ENCODE measurements at places on chromosomes 5 and 9.

- DNase-seq: no peak
Measured at GRCh38 chr9:127878001-127878651, 651 bp upstream of the AK1 start.

GRCh38 chr5:39767916-39768315, 343.1 kb upstream of the DAB2 start:
- DNase-seq: no peak

- DNase-seq: no peak
Measured at GRCh38 chr5:60851626-60852025, 7.6 kb upstream of the ELOVL7 start.

- DNase-seq: no peak
Measured at GRCh38 chr9:2140600-2141223, 125.6 kb downstream of the SMARCA2 start.

GRCh38 chr5:89309268-89309667, 426.3 kb upstream of the MEF2C start:
- no peak for DNase-seq

GRCh38 chr5:81579262-81579924, 171.5 kb downstream of the SSBP2 start:
- DNase-seq: no peak

- DNase-seq: no peak
Measured at GRCh38 chr5:68344447-68345111, 129.0 kb downstream of the PIK3R1 start.

GRCh38 chr9:116817762-116818161, 130.7 kb downstream of the TRIM32 start:
- no peak for DNase-seq

GRCh38 chr5:160378330-160378729, 7.9 kb upstream of the C1QTNF2 start:
- no peak for DNase-seq

GRCh38 chr9:122158202-122158601, 1.4 kb downstream of the NDUFA8 start:
- no peak for DNase-seq

DNA sequence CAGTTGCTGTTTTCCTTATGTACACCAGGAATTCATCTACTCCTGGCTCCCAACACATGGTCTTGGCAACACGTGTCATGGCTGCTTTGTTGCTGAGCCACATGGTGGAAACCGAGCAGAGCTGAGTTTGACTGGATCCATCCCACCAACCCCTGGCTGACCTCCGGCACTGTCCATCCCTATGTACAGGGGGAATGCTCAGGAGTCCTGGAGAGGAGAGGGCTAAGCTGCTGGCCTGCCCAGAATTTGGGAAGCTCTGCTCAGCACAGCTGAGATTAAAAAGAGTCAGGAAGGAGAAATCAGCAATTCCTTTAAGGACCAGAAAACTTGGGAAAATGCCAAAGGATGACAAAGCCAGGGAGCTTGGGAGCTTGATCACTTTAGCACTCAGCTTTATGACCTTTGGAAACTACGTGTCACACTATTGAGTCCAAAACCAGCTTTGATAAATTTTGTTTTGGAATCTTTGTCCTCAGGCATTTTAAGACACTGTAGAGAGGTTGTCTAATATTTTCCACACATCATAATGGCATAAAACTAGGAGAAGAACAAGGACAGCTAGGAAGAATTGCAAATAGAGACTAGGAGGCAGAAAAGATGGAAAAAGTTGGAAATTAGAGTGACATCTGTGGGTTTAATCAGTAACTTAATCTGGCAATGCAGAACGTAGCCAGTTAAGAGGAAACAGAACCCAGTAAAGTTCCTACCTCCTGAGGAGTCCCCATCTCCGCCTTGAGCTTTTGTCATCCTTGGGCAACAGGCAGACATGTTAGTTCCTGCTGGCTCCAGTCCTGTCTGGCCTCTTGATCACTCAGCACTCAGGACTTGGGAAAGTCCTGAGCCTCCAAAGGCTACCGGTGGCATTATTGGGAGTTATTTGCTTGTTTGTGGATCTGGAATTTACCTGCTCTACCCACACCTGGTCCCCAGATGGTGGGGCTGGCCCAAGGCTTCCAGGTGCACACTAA, 62.5 kb upstream of the PLPP1 start:
- DNase-seq: peak; percentile 81

GRCh38 chr9:1978941-1979340, 36.2 kb upstream of the SMARCA2 start:
- DNase-seq: no peak

- no peak for DNase-seq
Measured at GRCh38 chr5:137201876-137202275, 297.2 kb downstream of the SPOCK1 start.

DNA sequence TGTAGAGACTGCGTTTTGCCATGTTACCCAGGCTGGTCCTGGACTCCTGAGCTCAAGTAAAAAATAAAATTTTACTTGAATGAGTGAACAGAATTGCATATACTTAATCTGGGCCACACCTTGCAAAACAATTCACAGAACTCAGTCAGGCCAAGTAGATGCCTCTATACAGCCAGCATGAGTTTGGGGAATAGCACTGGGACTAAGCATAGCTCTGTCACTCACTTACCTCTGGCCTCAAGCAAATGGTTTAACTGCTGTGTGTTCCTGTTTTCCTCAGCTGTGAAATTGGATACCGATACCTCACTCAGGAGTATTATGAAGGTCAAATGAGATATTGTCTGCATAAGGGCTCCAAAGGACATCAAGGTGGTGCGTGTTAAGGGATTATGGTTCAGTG, 10.9 kb upstream of the FRMPD1 start:
- no peak for DNase-seq

DNA sequence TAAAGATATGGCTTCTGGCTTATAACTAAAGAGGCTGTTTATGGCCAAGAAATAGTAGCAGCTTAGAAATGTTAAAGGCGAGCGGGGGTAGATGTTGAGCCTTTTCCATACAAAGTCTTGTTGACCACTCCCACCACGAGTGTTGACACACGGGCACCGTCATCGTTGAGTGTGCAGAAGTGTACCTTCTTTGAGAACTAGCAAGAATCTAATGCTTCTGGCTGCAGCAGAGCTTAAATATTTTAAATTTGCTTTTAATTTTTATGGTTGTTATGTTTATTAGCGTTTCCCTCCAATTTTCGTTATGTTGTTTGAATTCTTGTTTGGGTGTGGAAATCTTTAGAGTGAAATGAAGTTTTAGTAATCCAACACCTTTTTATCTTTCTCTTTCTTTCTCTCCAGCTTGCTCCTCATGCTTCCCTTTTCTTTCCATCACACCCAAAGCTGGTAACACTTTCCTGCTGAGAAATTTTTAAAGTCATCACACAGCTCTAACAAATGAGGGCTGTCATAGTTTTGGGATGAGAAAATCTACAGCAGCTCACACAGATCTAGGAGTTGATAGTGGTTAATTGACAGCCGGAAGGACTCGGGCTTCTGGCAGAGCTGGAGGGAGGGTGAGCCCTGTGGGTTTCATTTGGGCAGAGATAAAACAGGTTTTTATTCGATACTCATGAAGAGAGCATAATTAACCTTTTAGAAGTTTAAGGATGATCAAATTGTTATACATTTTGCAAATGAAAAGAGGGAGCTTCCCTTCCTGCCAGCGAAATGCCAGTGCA, 120.1 kb upstream of the ZNF608 start:
- DNase-seq: no peak

DNA sequence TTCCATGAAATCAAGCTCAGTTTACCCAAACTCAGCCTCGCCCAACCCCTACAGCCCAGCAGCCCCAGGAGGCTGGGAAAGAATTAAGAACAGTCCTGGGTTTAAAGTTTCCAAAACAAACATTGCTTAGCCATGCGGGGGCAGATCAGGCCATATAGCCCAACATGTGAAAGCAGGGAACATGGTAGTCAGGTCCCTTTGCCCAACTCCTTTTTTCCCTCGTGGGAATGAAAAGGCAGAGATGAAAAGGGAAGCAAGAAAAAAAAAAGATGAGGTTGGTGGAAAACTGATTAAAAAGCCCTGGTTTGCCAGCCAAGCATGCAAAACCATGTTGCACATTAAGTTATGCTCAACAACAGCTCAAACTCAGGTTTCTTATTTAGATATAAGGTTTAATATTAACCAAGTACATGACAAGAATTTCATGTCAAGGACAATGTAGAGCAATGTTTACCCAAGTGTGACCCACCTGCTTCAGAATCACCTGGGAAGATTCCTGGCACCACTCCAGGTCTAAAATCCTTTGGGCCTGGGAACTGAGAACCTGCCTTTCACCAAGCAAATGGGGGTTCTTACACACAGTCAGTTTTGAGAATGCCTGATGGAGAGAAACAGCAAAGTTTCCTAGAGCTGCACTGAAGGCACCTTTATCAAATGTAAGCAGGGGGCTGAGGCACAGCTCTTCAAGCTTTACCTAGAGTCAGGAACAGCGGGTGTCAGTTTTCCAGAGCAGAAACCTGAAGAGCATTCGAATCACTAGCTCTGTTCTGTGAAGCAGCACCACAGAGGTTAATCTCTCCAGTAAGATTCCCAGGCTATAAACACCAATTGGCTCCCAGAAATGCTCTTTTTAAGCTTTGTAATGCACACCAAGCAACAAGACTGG, 1.7 kb downstream of the FREM1 start:
- DNase-seq: no peak

- no peak for DNase-seq
Measured at GRCh38 chr9:97714435-97714834, 17.3 kb upstream of the XPA start.

DNA sequence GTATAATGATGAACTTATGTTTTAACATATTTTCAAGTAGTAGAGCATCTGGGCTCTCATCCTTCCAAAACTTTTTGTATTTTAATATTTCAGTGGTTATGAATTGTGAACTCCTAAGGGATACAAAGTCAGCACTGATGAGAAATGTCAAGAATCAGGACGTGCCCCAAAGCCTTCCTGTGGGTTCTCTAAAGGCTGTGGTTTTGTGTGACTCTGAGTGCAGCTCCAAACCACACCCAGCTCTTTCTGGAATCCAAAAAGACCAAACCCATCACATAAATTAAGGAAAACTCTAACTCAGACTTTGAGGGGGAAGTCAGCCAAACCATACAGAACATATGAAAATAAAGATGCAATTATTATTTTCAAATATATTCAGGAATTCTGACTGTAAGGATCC, 40.8 kb upstream of the SMU1 start:
- DNase-seq: no peak

DNA sequence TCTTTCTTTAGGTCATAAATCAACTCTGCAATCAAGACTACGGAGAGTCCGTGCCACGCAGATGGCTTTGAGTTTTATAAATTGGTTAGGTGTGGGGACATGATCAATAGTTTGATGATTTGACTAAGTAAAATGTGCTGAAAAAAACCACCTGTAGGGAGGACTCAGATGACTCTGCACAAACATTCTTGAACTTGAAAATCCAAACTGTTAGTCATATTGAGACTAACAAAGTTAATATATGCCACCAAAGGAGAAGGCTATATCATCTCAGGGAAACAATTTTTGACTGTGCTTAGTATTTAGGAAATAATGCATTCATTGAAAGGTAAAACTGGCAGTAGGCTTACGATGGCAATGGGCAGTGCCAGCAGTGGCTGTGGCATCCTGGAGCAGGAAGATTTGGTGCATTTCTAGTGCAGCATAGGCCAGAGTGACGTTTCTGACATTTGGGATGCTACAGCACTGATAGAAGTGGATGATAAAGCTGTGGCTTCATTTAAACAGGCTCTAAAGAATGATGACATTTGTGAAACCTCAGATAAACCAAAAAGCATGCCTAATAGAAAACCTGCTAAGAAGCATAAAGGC, 291.1 kb downstream of the MLLT3 start:
- no peak for DNase-seq

GRCh38 chr9:1732670-1733069, 282.5 kb upstream of the SMARCA2 start:
- no peak for DNase-seq

DNA sequence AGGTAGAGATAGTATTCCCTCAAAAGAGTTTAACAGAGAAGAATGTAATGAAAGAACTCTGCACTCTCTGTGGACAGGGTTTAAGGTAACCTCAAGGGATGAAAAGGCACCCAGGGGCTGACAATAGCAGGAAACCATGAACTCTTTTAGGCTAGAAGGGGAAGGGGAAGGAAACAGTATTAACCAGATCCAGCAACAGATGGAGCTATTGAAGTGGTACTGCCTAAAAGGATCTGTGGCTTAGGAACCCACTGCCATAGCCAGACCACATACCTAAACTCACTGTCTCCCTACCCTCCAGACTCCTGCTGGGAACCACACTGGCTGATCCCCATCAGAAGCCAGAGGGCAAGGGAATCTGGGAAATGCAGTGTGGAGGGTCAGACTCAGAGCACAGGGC, 35.5 kb downstream of the PLGRKT start:
- DNase-seq: no peak

- no peak for DNase-seq
Measured at GRCh38 chr5:172694541-172694940, 53.5 kb downstream of the NEURL1B start.

DNA sequence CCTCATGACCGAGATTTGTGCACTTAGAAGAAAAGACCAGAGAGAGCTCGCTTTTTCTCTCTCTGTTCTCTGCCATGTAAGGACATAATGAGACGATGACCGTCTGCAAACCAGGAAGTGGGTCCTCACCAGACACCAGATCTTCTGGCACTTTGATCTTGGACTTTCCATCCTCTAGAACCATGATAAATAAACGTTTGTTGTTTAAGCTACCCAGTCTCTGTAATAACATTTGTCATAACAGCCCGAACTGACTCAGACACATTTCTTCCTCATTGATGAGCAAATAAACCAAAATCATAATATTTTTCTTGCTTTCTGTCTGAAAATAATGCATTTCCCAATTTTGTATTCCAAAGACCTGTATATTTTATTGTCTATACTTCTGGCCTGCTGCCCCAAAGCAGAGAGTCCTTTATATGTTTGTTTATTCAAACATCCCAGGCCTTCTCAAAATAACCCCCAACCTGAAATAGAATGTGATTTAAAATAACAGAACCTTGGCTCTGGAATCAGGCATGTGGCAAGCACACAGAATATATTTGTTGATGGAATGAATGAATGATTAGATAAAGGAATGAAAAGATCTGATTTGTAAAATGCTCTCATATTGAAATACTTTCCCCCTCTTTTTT, 396.5 kb downstream of the ADGRV1 start:
- no peak for DNase-seq

DNA sequence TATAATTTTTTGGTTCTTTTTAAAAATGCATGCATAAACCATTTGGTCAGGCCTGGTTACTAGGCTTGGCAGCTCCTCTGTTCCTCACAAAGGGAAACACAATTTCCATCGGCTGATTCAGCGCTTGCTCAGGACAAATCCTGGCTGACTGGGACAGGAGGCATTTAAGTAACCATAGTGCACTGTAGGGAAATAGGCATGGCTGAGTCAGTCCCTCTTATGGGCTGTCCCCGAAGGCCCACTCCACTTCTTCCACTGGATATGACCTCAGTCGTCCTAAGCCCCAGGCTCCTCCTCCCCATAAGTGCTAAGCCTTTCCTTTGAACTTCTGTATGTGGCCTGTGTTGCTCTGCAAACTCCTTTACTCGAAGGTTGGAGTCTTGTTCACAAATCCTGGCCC, 71.2 kb upstream of the GLIS3 start:
- no peak for DNase-seq

Measured in cardiac septum (tissue), 1 donor.